Non-pigmented ciliary epithelial cell (primary cell): ENCODE measurements at places on chromosomes 4 and X.
A peak's percentile ranks its signal among the peaks of the same experiment; 100 is the strongest.

- no peak for DNase-seq
Measured at GRCh38 chr4:53043055-53043454, 180.9 kb downstream of the RASL11B start.

GRCh38 chrX:8424912-8425311 lies 39.7 kb upstream of the VCX3B start:
- no peak for DNase-seq

- no peak for DNase-seq
Measured at GRCh38 chrX:70452143-70452733, 7.6 kb downstream of the DLG3 start.

GRCh38 chr4:184064877-184065276 lies 152.8 kb downstream of the ENPP6 start:
- no peak for DNase-seq

DNA sequence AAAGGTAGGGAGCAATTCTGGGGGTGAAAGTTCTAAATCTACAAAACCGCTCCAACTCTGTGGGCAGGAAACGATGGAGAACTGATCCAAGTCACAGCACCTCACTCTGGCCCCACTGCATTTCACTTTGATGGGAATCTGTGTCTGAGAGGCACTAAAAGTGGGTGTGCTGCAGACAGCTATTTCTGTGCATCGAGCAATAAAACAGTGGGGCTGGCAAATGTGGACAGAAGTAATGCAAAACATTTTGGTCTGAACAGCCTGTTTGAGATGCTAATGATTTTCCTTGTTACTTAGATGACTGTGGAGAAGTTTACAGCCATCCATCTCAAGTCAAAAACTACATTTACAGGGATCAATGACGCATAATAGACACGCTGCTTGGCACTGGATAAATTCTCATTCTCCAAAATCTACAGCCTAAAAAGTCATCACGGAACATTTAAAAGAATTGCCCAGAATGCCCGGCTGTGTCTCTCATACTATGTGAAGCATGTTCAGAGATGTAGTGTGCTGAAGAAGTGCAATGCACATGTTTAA lies 1671.6 kb upstream of the TENM3 start:
- no peak for DNase-seq

DNA sequence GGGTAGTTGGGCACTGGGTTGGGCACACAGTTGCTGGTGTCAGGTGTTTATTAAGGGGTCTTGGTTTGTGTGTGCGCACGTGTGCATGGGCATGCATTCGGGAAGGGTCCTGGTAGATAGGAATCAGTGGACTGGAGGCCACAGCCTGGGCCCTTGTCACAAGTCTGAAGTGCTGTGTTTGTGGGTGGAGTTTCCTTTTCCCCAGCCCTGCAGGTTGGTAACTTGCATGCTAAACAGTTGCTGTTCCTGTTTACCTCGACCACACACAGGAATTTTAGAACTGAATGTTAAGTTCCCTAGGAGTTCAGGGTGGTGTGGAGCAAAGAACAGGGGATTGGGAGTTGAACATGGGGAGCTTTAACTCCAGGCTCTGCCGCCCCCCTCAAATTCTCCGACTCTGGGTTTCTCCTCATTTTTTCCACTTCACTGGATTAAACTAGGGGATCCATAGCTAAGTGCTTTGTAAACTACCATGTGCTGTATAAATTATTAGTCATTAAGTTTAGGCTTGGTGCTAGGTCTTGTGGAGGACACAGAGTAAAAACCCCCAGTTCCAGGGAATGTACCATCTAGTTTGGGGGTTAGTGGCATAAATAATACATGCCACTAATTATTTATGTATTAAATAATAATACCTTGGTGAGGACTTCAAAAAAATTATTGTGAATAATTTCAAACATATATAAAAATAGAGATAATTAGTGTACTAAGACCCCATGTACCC lies 49.0 kb downstream of the STARD8 start:
- no peak for DNase-seq

DNA sequence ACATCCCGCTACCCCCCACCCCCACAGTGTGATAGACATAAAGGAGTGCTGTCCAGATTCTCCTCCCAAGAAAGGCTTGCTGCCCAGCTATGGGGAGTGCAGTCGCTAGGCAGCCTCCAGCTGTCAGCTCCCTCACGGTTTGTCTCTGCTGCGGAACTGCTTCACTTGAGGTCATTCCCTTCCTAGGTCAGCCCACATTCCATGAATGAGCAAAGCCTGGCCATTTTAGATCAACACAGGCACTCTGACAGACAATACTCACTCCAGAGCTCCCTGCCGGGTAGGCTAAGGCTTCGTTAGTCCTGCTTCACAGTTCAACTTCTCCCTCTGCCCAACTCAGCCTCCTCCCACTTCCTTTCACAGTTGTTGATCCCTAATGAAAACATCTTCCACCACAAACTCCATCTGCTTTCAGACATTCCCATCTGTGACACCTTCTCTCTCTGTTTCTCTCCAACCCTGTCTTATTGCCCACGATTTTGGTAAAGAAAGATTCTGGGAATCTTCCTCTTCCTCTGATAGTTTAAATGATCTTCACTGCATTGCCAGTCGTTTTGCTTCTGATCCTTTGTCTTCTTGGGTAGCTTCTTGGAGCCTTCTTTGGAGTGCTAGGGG lies 318.9 kb upstream of the F9 start:
- DNase-seq, result no peak

- no peak for DNase-seq
Measured at GRCh38 chr4:55343887-55344286, 2.2 kb upstream of the SRD5A3 start.

- DNase-seq, result peak; percentile 54
Measured at GRCh38 chr4:8274765-8275547, 5.4 kb downstream of the HTRA3 start.

GRCh38 chr4:99518601-99519295 lies 7.9 kb downstream of the C4orf17 start:
- DNase-seq, result no peak

DNA sequence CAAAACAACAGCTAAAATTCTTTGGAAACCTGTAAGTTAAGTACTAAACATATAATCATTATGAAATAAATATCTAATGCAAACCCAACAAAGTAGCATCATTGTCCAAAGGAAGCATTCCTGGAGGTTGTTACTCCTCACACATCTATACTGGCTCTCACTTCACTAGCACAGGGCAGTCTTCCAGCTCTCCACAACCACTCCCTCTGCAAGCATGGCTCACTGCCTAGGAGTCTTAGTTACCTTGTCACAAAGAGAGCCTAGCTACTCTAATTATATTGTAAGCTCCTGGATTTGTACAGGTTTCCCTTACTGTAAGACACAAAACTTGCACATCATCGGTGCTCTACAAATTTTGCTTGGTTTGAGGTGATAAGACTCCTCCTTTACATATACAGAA lies 76.1 kb downstream of the AMMECR1 start:
- DNase-seq, result no peak

DNA sequence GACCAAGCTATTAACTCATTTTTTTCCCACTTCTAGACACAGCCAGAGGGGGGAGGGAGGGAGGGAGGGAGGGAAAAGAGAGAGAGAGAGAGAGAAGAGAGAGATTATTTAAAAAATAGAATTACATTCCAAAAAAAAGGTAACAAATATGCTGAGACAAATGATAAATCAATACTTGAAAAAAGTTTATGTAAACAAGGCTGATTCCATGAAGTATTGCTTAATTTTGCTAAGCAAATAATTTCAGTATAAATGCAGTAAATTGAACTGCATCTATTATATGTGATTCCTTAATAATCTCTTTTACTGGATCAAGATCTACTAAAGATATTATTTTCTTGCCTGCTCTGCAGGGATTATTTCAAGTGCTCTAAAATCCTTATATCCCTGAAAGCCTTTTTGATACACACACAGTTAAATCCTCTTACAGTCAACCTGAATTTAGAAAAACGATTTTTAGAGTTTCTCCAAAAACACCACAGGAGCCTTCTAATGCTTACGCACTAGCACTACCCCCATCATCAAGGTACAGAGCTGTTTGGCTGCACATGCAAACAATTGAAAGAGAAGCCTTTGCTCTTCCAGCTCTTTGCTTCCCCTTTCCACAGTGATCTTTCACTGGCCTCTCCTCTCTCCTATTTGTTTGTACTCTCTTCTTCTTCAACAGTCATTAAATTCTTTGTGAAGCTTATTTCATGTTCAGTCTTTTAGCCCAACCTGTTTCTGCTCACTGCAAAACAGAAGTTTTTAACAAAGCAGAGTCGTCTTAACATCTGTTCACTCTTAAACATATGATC lies 426.3 kb upstream of the FAM241A start:
- DNase-seq, result no peak

- no peak for DNase-seq
Measured at GRCh38 chrX:24144528-24144927, 5.0 kb upstream of the ZFX start.

- DNase-seq, result no peak
Measured at GRCh38 chrX:37879692-37880091, 32.3 kb upstream of the DYNLT3 start.

GRCh38 chr4:153374442-153374841 lies 30.0 kb downstream of the MND1 start:
- DNase-seq, result no peak
